ENCODE measurements at places on chromosomes 6 and 20.
A peak's percentile ranks its signal among the peaks of the same experiment; 100 is the strongest.

- no peak for DNase-seq
Measured at GRCh38 chr6:43250992-43251373, 7.7 kb downstream of the TTBK1 start.

GRCh38 chr6:154474648-154475428 lies 35.6 kb downstream of the CNKSR3 start:
- DNase-seq: no peak

- no peak for DNase-seq
Measured at GRCh38 chr6:82208913-82209312, 38.6 kb downstream of the IBTK start.

DNA sequence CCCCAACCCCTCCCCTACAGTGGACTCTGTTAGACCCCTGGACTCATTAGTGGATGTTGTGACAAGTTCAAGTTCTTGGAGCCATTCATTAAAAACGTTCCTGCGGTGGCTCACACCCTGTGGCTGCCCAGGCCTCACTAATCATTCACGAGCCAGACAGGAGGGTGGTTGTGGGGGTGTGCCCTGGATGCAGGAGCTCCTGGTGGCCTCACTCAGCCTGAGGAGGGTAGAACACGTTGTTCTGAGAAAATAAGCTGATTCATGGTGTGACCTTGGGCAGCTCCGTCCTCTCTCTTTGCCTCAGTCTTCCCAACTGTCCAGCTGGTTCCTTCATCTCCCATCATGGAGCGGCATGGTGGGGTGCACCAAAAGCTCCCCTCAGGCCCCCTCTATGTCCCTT lies 16.7 kb downstream of the SLC13A3 start:
- no peak for DNase-seq

DNA sequence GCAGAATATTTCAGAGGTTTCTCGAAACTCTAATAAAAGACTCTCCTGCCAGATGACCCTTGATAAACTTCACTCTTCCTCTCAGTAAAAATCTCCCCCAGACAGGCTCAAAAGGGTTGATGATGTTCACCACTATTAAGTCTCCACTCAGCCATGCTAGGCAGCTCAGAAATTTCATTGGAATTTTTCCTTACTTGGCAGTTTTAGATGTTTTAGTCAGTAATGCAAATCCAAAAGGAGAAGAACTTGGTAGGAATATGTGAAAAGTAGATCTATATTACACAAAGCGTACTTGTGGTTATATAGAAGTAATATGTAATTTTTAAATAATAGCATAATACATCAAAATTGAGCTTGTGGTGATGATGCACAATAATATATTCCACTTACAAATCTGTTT lies 333.0 kb downstream of the PHF3 start:
- no peak for DNase-seq

DNA sequence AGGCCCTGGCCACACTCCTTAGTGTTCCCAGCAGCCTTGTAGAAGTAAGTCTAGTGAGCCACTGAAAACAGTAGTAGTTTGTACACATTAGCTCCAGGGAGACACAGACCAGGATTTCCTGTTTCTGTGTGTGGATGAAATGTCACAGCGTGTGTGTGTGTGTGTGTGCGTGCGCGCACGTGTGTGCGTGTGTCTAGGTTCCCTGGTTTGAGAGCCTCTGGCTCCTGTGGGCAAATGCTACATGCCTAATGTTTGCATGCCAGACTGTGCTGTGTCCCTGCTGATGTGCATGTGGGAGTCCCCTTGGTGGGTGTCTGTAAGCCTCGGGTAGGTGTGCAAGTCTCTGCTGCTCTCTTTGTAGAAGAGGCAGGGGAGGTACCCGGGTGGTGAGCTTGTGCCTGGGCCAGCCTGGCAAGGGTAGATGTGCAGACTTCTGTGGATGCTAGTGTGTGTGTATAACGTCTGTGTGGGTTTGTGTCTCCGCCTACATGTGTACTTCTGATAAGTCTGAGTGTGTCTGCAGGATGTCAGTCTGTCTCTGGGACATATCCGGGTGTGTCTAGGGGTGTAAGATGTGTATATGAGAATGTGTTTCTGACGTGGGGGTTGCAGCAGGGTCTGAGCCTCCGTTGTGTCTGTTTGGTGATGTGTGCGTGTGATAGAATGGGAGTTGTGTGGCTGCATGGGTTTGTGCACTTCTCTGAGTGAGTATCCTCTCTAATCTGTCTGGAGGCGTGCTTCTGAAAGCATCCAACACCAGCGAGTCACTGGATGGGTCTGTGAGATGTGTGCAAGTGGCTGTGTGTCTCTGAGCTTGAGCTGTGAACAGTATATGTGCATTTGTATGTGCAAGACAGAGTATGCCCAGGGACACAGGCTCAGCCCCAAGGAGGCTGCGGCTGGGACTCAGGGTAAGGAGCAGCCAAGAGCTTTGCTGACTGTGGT lies 19.0 kb upstream of the TLDC2 start:
- no peak for DNase-seq

DNA sequence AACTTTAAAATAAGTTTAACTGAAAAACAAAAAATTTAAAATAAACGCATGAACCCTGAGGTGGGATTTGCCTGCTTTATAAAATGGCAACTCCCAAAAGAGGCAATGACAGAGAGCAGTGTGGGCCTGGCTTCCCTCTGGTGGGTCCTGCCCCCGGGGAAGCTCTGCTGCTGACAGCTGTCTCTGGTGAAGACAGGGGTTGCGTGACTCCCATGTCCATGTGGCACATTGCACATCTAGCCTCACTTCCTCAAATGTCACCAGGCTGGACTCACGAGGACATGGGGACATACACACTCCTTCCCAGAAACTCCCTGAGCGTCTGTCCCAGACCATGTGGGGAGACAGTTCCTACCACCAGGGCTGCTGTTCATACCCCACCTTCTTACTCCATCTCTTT lies 66.2 kb downstream of the ABHD12 start:
- DNase-seq: no peak

DNA sequence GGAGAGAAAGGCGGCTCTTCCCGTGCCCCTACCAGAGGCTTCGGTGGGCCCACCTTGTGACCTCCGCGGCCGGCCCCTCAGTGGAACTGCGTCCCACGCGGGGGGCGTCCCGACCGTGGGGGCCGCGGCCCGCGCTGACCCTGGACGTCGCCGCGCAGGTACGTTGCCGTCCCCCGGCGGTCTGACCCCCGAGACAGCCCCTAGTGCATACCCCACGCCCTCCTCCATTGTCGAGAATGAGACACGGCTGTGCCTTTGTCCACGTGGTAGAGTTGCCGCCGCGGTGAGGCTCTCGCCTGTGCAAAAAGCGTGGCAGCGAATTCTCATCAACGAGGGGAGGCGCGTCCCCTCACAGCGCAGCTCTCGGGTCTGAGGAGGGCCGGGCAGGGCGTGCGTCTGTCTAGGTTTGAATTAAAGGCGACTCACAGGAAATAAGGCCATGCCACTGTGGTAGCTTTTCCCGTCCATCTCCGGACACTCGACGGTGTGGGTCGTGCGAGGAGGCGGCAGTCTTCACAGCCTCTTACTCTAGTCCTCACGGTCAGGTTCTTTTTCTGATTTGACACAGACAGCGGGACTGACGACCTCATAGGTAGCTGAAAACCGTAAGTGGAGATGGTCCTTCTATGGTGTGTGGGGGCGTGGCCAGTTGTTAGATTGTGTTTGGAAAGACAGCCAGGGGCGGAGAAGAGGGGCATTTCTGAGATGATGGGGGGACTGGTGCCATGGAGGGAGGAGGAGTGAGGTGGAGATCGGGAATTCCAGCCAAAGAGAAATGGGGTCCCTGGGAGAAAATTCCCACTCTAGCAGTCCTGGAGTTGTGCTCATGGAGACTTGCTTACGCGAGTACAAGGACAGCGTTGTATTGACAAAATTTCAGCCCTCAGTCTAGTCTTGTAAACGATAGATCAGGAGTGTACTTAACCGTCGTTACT lies 580 bp downstream of the NXT1 start:
- peak; percentile 39 for DNase-seq

DNA sequence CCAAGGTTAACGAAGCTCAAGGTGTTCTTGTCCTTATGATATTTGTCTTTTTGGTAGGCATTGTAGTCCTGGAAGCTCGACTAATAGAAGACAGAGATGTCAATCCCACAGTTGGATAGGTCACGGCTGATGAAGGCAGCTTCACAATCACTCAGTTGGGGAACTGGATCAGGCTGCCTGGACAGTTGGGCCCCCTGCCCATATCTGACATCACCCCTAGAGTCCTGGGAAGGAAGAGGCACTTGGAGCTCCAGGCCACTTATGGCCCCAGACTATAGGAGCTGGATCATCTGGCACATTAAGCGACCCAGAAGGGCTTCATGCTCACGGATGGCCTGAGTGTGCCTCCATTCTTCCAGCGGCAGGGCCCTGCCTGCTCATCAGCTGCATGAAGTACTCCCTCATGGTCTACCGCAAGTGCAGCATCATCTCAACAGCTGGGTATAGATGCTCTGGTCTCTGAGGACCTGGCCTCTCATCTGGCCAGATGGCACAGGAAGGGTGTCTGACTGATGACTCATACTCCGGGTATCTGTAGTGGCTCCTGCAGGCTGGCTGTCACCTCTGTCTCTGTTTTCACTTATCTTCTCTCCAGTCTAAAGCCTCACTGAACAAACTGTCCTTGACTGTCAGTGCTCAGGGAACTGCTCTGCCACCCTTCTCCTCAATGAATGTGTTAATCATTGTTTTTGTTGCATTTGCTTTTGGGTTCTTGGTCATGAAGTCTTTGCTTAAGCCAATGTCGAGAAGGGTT lies 29.2 kb upstream of the SSR1 start:
- DNase-seq: no peak

Data from hematopoietic multipotent progenitor cell treated with erythropoietin and hydrocortisone succinate and interleukin-3 and kit ligand, for 17 days (in vitro differentiated cells).